ENCODE measurements at places on chromosomes 7 and 10. TPM values are rescaled to one million over a fixed set of nuclear protein-coding genes. Genes with fewer than 3 reads are reported as not detected.

The SDK1 gene
- 8.7 TPM for total RNA-seq

The CISD1 gene
- 85.7 TPM for total RNA-seq

The SMURF1 gene
- total RNA-seq, result 37.7 TPM

The ZNF32 gene
- total RNA-seq, result 96.9 TPM

The SEMA3E gene
- total RNA-seq, result 0.34 TPM

The MYL7 gene
- not detected for total RNA-seq

The MYO3A gene
- 4.5 TPM for total RNA-seq

The NRP1 gene
- 18.1 TPM for total RNA-seq

The LBX1 gene
- total RNA-seq, result not detected

The GIMAP4 gene
- not detected for total RNA-seq

The CRPPA gene
- total RNA-seq, result 2.0 TPM

The NPTX2 gene
- total RNA-seq, result 40.5 TPM

The GPR26 gene
- not detected for total RNA-seq

The SPDYE2B gene
- not detected for total RNA-seq

The UCN3 gene
- total RNA-seq, result not detected

The NRBF2 gene
- total RNA-seq, result 36.5 TPM

The KLF14 gene
- not detected for total RNA-seq

The EZH2 gene
- total RNA-seq, result 23.7 TPM

The SPDYE5 gene
- not detected for total RNA-seq

The CNPY1 gene
- not detected for total RNA-seq

The ADIRF gene
- total RNA-seq, result not detected

The AGR3 gene
- total RNA-seq, result not detected

The FAM13C gene
- not detected for total RNA-seq

The GJD4 gene
- not detected for total RNA-seq

The LRRC4 gene
- total RNA-seq, result not detected

The ZNF511 gene
- 74.5 TPM for total RNA-seq

The ZNF804B gene
- total RNA-seq, result not detected

The LLCFC1 gene
- total RNA-seq, result not detected

The EPO gene
- total RNA-seq, result not detected

The NKX2-3 gene
- total RNA-seq, result 2.5 TPM

The C1QL3 gene
- not detected for total RNA-seq

The TMEM213 gene
- total RNA-seq, result not detected

The PIP4K2A gene
- 39.8 TPM for total RNA-seq

The DNAJC1 gene
- 64.0 TPM for total RNA-seq

The GIMAP5 gene
- not detected for total RNA-seq

The STX1A gene
- 8.5 TPM for total RNA-seq

The ZNF746 gene
- total RNA-seq, result 41.4 TPM

The NAT16 gene
- total RNA-seq, result not detected

The AQP1 gene
- total RNA-seq, result not detected

The INA gene
- total RNA-seq, result not detected

The USP54 gene
- total RNA-seq, result 17.3 TPM

The LRRN3 gene
- not detected for total RNA-seq

The SAMD9 gene
- 4.0 TPM for total RNA-seq

Measured in Caki2 (cell line).